ENCODE measurements at places on chromosomes 5 and 9. TPM values are rescaled to one million over a fixed set of nuclear protein-coding genes. Genes with fewer than 3 reads are reported as not detected.
A peak's percentile ranks its signal among the peaks of the same experiment; 100 is the strongest.

The LRRC19 gene
- not detected for total RNA-seq

The HTR1A gene
- not detected for total RNA-seq

The ABO gene
- total RNA-seq, result not detected

The TAF9 gene
- total RNA-seq, result 42.0 TPM

The LIX1 gene
- not detected for total RNA-seq

The QRFP gene
- not detected for total RNA-seq

The BAAT gene
- total RNA-seq, result not detected

The NUTM2F gene
- not detected for total RNA-seq

The NR4A3 gene
- total RNA-seq, result 20.1 TPM

DNA sequence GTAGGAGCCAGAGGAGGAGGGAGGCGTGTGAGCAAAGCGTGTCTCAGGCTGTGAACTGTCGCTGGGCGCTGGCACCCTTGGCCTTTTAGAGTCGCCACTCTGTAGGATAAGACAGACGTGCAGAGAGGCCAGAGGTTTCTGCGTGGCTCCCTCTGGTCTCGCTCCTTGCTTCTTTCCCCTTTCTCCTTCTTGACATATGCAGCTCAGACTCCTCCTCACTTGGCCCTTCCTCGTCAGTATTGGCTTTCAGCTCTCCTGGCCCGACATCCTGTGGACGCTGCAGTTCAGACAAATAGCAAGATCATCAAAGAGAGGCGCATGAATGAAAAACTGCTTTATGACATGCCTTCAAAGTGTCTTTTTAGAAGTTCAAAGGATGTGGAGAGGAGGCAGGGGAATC is 116.8 kb upstream of the SPRY4 start:
- no peak for DNase-seq

DNA sequence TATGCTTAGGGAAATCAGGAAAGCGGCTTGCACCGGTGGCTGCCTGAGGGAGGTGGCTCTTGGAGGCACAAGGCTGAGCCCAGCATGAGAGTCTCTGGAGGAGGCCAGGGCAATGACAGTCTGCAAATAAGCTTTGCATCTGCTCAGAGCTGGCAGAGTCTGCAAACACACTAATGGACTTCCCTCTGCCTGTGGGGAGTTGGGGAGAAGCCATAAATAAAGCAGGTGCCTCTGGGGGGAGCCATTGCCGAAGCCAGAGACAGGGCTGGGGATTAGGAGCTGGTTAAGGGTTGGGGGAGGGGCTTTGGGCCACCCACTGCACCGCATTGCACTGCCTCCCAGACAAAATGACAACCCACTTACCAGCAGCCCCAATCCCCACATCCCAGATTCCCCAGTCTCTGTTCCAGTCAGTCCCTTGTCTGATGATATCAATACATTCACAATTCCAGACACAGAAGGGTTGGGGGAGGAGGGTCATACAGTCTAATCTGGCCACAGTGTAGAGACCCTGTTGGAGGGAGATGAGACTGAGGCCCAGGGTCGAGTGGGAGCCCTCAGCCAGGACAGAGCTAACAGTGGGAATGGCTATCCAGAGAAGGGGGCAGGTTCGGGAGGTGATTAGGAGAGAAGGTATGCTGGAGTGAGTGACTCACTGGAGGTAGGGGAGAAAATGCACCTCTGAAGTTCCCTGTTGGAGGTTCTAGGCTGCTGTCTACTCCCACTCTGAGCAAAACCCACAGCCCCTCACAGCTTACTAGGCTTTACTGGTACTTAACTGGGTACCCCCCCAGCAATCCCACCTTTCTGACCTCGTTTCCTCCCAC is 53.7 kb downstream of the PAX5 start:
- peak; percentile 53 for DNase-seq

DNA sequence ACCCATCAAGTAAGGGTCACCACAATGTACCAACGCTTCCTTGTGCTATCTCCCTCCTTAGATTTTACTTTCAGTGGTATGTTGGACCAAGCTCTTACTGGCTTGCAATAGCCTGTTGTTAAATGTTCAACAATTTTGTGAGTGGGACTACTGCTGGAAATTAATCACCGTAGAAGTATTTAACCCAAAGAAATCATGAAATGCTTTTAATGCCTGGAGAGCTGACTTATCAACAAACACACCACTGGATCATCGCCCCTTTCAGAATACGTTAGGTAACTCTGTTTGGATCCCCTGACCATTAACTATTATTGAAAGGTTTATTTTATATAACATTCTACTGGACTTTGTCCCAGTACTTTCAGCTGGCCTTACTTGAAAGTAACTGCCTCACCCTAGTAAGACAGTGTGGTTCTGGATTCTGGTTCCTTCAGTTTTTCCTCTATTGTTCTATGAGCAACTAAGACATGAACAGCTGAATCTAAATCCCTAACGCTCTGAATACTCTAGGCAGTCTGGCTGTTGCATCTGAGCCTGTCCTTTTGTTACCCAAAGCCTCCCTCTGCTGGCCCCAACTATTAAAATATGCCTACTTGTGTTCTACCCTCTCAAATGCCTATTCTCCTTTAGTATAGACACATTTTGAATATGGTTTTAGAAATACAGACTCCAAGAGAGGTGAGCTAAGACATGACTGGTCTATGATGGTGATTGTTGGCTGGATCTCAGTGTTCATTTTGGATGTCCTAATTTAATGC is 1203.4 kb upstream of the DMAC1 start:
- DNase-seq, result no peak

- no peak for DNase-seq
Observed at GRCh38 chr9:78552802-78553201, 255.9 kb downstream of the PSAT1 start.

GRCh38 chr5:154190595-154191304 is at the start of gene GALNT10:
GALNT10 (plus strand) TSS chr5:154190733; CDS start chr5:154190867, 134 bp downstream.
- no peak for DNase-seq

GRCh38 chr9:109442716-109443115 is 55.4 kb downstream of the PTPN3 start:
- DNase-seq, result no peak

- DNase-seq, result no peak
Observed at GRCh38 chr5:9149988-9150387, 395.9 kb downstream of the SEMA5A start.

GRCh38 chr5:7802855-7803254 is 48.1 kb downstream of the CFAP90 start:
- DNase-seq, result no peak

DNA sequence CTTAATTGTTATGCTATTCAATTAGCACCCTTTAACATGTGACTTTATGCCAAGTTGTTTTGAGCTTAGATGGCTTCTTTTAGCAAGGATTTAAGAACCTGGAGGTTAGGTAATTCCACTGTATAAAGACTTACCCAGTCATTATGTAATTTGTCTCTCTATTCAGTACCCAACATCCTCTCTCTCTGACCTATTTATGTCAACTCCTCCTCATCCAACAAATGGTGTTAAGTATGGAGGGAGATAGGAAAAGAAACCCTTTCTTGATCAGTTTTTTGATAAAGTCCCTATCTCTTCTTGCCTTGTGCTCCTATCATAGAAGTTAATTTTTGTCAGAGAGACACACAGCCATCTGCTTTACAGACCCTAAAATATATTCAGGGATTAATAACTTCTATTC is 181.2 kb upstream of the GPR151 start:
- no peak for DNase-seq

- DNase-seq, result no peak
Observed at GRCh38 chr5:40452874-40453624, 226.7 kb upstream of the PTGER4 start.

- DNase-seq, result no peak
Observed at GRCh38 chr9:312596-313320, 98.1 kb downstream of the DOCK8 start.

- DNase-seq, result peak; percentile 22
Observed at GRCh38 chr9:129138476-129139232, 27.4 kb downstream of the PTPA start.

GRCh38 chr9:100350188-100350587 is 2.6 kb downstream of the TEX10 start:
- DNase-seq, result peak; percentile 13

DNA sequence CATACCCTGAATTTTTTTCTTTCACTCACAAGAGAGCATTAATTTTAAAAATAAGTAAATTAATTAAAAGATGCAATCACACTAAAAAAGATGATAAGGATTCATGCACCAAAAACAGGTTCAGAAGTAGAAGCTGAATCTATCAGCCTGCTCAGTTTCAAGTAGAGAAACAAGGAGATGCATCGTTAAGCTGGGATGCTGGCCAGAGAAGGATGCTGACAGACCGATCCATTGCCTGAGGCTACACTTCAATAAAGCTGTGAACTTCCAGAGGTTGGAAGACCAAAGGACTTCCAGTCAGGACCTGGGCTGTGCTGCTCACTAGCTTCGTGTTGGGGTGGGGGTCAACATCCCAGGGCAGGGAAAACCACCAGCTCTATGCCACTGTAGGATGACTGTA is 457.7 kb downstream of the EFNA5 start:
- no peak for DNase-seq

- no peak for DNase-seq
Observed at GRCh38 chr9:78865737-78866136, 568.8 kb downstream of the PSAT1 start.

- no peak for DNase-seq
Observed at GRCh38 chr9:4829969-4830368, 37.2 kb downstream of the RCL1 start.

DNA sequence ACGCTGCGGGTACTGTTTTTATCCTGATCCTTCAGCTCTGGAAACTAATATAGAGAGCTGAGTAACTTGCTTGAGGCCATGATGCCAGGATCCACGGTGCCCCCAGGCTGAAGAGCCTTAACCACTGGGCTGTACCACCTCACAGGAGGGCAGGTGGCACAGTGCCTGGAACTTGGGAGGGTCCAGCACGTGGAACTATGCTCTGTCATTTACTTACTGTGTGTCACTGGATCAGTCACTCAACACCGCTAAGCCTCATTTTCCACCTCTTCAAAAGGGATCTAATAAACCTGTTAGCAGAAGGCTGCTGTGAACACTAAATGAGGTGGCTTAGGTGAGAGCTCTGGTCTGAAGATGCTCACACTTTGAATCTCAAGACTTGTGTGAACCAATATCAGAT is 29.6 kb downstream of the KCNIP1 start:
- no peak for DNase-seq

DNA sequence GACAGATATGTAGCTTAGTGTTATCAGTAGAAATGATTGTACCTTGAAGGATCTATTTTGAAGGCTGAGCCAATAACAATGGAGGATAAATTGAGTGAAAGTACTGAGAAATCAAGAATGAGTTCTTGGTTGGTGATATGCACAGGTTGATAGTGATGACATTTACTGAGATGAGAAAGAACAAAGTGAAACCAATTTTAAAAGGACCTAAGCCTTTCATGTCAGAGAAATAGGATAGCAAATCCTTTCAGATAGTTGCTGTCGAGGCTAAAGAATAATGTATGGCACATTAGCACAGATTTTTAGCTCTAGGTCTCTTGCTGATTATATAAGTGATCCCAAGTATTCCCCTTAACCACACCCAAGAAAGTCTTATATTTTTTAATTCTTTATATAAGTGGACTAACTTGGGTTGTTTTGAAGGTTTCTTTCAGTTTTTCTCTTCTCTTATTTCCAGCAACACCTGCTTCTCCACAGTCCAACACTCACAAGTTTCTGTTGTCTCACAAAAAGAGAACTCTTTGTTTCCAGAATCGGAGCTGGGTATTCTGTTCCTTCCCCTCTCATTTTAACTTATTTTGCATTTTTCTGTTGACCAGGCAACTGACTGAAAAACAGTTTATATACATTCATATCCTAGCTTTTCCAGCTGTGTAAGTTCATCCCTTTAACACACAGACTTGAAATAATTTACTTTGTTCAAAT is 286.9 kb upstream of the ATP10B start:
- DNase-seq, result no peak

DNA sequence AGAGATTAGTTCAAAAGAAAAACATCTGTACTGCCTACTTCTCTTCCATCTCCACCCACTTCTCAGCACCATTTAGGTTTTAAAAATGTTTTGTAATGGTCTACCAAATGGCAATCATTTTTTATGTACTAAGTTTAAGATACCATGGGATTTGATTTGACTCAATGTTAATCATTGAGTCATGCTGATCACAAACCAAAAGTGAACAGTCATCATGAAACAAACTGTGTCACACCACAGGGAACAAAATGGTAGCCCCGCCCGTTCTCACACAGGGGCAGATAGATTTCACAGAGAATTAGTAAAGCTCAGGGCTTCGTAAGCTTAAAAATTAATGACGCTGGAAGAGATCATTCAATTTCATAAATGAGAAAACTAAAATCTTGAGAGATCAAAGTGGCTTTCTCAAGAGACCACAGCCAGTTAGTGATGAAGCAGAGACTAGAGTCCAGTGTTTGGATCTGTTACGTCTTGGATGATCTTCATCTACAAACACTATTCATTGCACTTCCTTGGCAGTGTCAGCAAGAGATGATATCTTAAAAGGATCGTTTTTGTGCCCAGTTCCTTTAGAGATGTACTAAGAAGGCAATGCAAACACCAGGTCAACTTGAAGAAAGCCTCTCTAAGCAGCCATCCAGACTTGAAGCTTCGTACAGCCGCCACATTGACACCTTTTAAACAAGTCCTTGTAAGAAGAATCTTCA is 33.9 kb upstream of the TRIO start:
- peak; percentile 20 for DNase-seq

DNA sequence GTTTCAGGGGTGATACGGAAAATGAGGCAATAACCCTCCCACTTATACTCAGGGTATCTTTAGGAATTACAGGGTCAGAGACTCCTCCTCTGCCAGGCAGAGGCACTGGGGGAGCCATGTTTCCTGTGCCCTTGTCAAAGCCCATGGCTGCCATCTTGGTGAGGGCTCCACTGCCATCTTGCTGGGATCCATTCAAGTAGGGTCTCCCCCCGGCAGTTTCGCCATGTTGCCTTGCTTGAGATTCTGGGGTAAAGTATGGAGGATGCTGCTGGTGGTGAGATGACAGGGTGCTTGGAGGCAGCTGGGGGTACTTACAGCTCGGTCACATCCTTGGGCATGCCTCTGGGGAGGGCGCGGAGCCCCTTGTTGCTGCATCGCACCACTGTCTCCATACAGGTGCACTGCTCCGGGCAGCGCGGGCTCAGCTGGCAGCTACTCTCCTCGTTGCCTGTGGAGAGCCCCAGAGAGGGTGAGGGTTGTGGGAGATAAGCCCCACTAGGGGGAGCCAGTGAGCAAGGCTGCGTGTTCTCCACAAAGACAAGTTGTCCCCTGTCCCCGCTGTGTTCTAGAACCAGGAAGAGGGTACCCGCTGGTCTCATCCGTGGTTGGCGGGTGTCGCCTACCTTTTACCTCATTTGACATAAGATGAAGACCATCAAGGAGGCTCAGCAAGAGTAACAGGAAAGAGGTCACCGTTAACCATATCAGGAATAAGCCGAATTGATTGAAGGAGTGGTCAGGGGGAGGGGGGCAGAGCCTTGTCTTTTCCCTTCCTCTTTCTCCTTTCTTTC is 169.0 kb upstream of the PANK3 start:
- no peak for DNase-seq
